Adrenal gland (tissue), 19 donors: ENCODE measurements at places on chromosomes 6 and 20. TPM values are rescaled to one million over a fixed set of nuclear protein-coding genes. Genes with fewer than 3 reads are reported as not detected.
A peak's percentile ranks its signal among the peaks of the same experiment; 100 is the strongest.

Gene SLC4A11
- 12.1 TPM for polyA plus RNA-seq

Gene ZC2HC1B
- polyA plus RNA-seq: not detected

Gene CTCFL
- not detected for polyA plus RNA-seq

Gene TSPO2
- not detected for polyA plus RNA-seq

DNA sequence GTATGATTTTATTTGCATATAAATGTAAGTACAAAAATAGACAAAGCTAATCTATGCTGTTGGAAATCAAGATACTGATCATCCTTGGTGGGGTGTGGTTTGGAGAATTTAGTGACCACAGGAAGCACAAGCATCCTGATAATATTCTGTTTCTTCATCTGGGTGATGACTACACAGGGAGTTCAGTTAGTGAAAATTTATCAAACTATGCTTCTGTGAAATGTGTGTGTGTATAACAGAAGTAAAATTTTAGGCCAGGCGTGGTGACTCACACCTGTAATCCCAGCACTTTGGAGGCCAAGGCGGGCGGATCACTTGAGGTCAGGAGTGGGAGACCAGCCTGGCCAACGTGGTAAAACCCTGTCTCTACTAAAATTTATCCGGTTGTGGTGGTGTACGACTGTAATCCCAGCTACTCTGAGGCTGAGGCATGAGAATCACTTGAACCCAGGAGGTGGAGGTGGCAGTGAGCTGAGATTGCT is 20.6 kb downstream of the ENPP3 start:
- H3K36me3 ChIP-seq: no peaks in the 10 kb centered on the region
- H3K4me3 ChIP-seq: no peak overlapping the region
- peak; percentile 18 for DNase-seq
- no peak overlapping the region for H3K27ac ChIP-seq
- no peaks in the 10 kb centered on the region for H3K4me1 ChIP-seq

GRCh38 chr20:9280666-9281065 is 211.8 kb downstream of the PLCB4 start:
- H3K4me1 ChIP-seq: no peaks in the 10 kb centered on the region
- no peaks in the 10 kb centered on the region for H3K36me3 ChIP-seq
- no peaks in the 10 kb centered on the region for H3K27me3 ChIP-seq
- no peak overlapping the region for H3K27ac ChIP-seq

DNA sequence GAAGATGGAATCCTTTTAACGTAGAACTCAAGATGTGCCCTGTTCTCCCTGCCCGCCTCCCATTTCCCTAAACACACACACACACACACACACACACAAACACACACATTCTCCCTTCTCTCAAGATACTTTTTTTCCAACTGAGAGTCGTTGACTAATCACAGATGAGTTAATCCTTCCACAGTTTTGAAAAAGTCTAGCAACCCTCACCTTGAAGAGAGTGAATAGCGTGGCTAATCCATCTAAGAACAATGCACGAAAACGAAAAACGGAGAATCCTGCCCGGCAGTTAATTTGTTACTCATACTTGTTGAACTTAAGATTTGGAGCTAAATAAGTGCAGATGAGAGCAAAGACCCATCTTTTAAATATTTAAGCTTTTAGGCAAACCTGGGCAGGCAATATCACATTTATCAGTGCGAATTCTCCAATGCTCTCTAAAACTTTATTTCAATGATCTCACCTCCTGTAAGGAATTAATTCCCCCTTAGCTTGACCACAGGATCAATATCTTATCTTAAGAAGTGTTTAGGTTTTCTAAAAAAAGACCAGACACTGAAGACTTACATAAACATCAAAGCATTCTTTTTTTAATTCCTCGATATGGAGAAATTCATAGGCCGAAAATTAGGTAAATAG is 1.1 kb downstream of the AGPAT4 start:
- peaks cover 13% of the 10 kb centered on the region for H3K4me1 ChIP-seq
- H3K36me3 ChIP-seq: no peaks in the 10 kb centered on the region
- H3K4me3 ChIP-seq: no peak overlapping the region
- no peak for DNase-seq
- no peaks in the 10 kb centered on the region for H3K27me3 ChIP-seq
- no peak overlapping the region for H3K27ac ChIP-seq

GRCh38 chr6:22098601-22099031 is 198.2 kb downstream of the PRL start:
- H3K4me1 ChIP-seq: peaks cover 5% of the 10 kb centered on the region
- H3K27ac ChIP-seq: no peak overlapping the region

DNA sequence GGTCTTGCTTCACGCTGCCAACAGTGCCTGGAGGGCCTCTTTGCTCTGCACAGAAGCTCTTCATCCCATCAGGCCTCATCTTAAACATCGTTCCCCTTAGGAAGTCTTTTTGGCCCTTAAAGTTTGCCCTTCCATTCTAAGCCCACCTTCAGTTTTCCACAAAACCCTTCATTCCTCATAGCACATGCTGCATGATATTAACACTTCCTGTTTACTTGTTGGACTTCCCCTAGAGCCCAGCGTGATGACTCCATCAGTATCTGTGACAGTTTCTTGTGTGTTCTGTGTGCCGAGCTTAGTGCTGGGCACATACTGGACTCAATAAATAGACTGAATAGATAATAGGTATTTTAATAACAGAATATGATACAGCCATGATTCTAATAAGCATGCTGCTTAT is 2.2 kb downstream of the NT5DC1 start:
- H3K27me3 ChIP-seq: no peaks in the 10 kb centered on the region
- no peaks in the 10 kb centered on the region for H3K36me3 ChIP-seq
- H3K27ac ChIP-seq: no peak overlapping the region

DNA sequence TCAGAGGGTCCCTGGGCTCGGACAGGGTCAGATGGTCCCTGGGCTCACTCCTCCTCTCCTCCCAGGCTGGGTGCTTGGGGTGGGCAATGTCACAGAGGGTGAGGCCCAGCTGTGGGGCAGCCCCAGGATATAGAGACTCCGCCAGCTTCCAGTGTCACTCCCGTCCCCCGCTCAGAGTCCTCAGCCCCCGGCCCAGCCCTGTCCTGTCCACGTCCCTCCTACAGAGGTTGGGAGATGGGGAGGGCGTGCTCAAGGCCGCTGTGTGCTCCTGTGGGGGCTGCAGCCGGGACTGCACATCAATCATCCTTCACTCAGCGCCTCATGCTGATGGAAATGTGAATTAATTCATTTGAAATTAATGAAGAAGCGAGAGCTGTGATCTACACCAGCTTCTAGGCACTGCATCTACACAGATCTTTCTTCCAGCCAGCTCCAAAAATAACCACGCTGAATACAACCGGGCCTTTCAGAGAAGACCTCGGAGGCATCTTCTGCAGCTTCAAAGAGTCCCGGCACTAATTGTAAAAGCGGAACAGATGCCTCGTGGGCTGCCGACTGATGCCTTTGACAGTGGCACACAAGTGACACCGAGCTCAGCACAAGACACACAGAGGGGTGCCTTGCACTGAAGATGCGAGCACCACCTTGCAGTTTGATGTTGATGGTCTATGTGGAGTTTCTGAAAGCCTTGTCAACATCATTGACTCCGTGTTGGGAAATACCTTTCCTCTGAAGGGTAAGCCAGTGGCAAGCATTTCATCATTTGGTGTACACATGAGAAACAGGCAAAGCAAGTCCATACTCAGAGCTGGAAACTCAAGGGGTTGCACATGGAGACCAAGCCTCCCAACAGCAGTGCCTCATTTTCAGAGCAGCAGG is 39.3 kb downstream of the DACT2 start:
- no peak overlapping the region for H3K4me3 ChIP-seq
- H3K4me1 ChIP-seq: no peaks in the 10 kb centered on the region
- H3K27ac ChIP-seq: no peak overlapping the region
- no peak for DNase-seq
- H3K36me3 ChIP-seq: no peaks in the 10 kb centered on the region

- no peak overlapping the region for H3K4me3 ChIP-seq
- H3K4me1 ChIP-seq: peaks cover 22% of the 10 kb centered on the region
- DNase-seq: no peak
- H3K27me3 ChIP-seq: no peaks in the 10 kb centered on the region
- H3K27ac ChIP-seq: no peak overlapping the region
Observed at GRCh38 chr6:7136859-7137334, 29.1 kb downstream of the RREB1 start.

- no peaks in the 10 kb centered on the region for H3K4me1 ChIP-seq
- H3K4me3 ChIP-seq: no peak overlapping the region
- H3K36me3 ChIP-seq: no peaks in the 10 kb centered on the region
- H3K27ac ChIP-seq: no peak overlapping the region
- H3K27me3 ChIP-seq: no peaks in the 10 kb centered on the region
- no peak for DNase-seq
Observed at GRCh38 chr20:58568483-58569240, 53.5 kb upstream of the APCDD1L start.

- H3K36me3 ChIP-seq: no peaks in the 10 kb centered on the region
- H3K27me3 ChIP-seq: no peaks in the 10 kb centered on the region
- no peak for DNase-seq
- H3K27ac ChIP-seq: no peak overlapping the region
Observed at GRCh38 chr20:57097245-57097915, 169.1 kb downstream of the BMP7 start.

GRCh38 chr6:45212976-45213375 is 115.2 kb upstream of the RUNX2 start:
- H3K27ac ChIP-seq: no peak overlapping the region
- no peak for DNase-seq
- H3K27me3 ChIP-seq: no peaks in the 10 kb centered on the region
- H3K4me1 ChIP-seq: no peaks in the 10 kb centered on the region

- H3K4me3 ChIP-seq: no peak overlapping the region
- H3K4me1 ChIP-seq: no peaks in the 10 kb centered on the region
- DNase-seq: no peak
Observed at GRCh38 chr6:80316686-80317231, 210.3 kb downstream of the BCKDHB start.

DNA sequence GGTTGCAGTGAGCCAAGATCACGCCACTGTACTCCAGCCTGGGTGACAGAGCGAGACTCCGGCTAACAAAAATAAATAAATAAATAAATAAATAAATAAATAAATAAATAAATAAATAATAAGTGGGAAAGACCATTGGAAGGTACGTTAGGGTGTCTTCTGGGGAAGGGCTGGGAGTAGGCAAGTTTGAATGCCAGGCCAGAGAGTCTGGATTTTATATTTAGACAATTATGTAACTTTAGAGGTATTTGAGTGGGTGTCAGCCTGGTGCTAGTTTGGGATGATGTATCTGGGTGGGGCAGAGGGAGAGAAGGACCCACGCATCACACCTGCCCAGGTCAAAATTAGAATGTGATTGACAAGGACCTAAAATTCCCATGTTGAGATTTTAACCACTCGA is 108.5 kb upstream of the PRND start:
- no peaks in the 10 kb centered on the region for H3K4me1 ChIP-seq
- no peak for DNase-seq
- no peak overlapping the region for H3K27ac ChIP-seq
- no peaks in the 10 kb centered on the region for H3K36me3 ChIP-seq
- no peak overlapping the region for H3K4me3 ChIP-seq
- H3K27me3 ChIP-seq: no peaks in the 10 kb centered on the region

DNA sequence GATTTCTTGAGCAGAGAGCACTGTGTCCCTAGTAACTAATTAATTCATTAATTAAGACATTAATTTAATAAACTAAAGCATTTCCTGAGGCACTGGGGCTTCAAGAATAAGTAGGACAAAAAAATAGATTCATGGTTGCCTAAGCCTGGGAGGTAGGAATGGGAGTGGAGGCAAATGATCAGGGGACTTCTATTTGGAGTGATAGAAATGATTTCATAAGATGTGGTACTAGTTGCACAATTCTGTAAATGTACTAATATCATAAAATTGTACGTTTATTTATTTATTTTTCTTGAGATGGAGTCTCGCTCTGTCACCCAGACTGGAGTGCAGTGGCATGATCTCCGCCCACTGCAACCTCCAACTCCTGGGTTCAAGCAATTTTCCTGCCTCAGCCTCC is 287.2 kb downstream of the KHDC1L start:
- no peaks in the 10 kb centered on the region for H3K27me3 ChIP-seq
- H3K4me3 ChIP-seq: no peak overlapping the region
- no peaks in the 10 kb centered on the region for H3K36me3 ChIP-seq
- no peak overlapping the region for H3K27ac ChIP-seq
- H3K4me1 ChIP-seq: no peaks in the 10 kb centered on the region
